ENCODE measurements at places on chromosomes 2 and 18.

DNA sequence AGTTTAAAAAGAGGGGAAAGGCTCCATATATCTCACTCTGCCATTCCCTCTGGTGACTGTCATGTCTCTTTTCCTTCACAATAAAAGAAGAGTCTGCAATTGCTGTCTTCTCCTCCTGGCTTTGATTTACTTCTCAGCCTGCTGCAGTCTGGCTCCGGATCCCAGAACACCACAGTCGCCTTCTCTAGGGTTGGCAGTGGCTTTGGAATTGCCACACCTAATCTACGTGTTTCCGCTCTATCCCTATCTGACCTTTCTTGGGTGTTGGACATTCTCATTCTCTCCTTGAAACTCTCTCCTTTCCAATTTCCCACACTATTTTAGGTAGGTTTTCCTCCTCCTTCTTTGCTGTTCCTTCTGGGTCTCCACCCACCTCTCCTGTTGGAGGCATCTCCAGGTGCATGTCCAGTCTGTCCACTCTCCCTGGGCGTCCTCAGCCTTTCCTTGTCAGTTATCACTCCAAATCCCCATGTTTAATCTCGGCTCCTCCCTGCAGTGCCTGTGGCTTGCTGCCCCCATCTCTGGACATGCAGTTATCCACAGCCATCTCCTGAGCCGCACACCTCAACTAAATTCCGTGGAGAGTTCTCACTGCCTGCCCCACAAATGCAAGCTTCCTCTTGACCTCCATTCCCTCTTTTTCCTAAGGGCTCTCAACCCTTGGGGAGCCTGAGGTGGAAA is 112.8 kb downstream of the KCTD1 start:
- DNase-seq: no peak

DNA sequence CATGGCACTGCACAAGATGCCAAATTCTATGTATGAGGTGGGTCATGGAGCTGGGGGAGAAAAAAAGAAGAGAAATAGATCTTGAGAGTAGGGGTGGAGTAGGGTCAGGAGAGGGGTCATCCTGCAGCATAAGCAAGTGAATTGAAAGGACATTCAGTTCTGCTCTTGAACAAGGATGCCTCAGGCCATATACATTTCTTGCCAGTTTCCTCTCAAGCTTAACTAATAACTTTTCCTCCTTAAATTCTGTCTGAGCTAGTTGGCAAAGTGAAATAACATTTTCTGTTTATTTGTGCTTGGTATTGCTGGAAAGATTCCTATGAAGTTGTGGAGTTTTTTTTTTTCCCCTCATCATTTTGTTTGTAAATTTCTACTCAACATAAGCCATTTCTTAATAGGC is 99.0 kb upstream of the LTBP1 start:
- DNase-seq: no peak

- no peak for DNase-seq
These were observed 61.4 kb upstream of the TFCP2L1 start for GRCh38 chr2:121346407-121346806.

GRCh38 chr2:38155-38554 is 8.2 kb downstream of the FAM110C start:
- no peak for DNase-seq

GRCh38 chr18:47736376-47737140 is 193.9 kb downstream of the SMAD2 start:
- DNase-seq: no peak

GRCh38 chr2:168726375-168726774 is 76.1 kb upstream of the NOSTRIN start:
- no peak for DNase-seq

GRCh38 chr18:26407736-26408601 is 140.4 kb downstream of the KCTD1 start:
- DNase-seq: no peak

DNA sequence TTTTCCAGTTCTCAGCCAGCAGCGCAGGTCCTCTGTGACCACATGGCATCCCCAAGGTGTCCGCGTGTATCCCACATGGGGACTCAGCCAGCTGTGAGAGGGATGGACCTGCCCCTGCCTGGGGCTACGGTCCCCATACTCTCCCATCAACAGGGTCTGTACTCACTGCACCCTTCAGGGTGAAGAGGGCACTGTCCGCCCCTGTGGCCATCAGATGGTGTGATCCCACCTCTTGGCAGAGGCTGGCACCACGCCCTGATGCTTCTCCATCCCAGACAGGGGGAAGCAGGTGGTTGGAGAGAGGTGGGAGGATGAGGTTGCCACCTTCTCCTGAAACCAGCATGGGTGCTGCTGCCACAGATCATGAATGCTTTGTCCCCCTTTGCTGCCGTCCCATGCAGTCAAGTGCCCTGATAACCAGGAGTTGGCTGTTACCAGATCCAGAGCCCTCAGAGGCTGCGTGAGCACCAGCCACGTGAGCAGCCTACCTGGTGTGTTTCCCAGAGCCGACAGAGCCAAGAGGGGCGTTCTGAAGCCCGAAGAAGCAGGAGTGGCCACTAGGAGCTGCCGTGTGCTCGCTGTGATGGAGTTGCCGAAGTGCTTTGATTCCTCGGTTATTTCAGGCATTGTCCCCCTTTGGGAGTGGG is 93.9 kb downstream of the SH3RF3 start:
- no peak for DNase-seq

DNA sequence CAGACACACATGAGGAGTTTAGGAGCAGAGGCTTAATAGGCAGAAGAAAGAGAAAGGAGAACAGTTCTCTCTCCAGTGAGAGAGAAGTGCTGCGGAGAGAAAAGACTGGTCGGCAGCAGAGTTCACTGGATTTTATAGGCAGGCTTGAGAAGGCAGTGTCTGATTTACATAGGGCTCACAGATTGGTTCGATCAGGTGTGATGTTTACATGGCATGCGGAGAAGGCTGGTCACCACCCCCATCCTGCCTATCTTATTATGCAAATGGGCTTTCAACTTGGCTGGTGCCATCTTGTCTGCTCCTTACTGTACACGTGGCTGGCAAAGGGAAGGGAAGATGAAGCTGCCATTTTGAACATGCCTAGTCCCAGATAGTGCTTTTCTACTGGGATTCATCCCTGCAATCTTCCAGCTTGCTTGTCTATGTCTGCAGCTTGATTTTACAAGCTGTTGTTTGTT is 113.4 kb downstream of the AP1S3 start:
- no peak for DNase-seq

DNA sequence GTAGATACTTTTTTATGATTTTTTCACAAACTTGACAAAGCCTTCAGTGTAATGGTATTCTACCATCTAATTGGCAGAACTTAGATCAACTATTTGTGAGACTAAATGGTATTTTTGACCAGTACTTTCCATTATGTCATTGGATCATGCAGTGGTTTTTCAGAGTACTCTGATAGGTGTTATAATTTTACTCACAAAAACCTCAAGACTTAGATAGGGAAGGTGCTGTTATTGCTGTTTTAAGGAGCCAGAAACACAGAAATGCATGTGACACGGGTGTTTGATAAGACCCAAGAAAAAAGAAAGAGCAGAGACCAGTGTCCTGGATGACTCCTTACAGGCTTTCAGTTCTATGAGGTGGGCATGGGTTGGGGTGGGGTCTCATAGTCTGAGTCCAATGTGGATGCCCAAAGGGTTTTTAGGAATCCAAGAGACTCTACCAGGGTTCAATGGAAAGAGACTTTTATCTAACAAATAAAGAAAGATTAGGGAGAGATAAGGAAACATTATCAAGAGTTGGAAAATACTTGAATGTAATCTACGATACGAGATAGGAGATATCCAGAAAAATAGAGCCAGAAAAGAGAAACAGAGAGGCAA is 31.3 kb downstream of the SP140 start:
- DNase-seq: no peak

DNA sequence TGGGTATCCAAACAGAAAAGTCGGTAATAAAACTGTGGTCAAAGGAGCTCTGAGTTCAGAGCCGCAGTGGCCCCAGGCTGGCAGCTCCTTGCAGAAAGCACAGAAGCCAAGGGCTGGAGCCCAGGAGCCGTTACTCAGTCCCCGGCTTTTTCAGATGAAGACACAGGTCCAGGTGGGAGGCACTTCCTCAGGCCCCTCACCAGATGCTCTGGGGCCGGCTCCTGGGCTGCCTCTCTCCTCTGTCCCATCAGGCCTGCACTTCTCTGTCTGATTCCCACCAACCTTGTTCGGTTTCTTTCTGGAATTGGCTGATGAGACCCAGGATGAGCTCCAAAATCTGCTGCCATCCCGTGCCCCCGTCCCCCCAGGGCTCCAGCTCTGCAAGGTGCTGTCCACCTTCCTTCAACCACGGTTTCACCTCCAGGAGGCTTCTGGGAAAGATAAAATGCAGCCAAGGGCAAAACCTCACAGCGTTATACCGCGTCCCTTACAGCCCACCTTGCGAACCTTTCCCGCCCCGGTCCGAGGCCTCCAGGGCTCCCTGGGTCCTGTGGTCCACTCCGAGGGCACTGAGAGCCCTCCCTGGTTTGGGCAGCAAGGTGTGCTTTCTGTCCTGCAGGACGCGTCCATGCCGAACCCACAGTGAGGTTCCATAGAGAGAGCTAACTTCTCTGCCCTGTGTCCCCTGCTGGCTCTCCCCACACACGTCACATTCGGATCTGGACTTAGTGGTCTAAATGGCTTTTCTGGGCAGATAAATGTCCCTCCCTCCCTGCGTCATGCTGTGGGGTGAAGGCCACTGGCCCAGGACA is 102.9 kb downstream of the TPO start:
- no peak for DNase-seq

DNA sequence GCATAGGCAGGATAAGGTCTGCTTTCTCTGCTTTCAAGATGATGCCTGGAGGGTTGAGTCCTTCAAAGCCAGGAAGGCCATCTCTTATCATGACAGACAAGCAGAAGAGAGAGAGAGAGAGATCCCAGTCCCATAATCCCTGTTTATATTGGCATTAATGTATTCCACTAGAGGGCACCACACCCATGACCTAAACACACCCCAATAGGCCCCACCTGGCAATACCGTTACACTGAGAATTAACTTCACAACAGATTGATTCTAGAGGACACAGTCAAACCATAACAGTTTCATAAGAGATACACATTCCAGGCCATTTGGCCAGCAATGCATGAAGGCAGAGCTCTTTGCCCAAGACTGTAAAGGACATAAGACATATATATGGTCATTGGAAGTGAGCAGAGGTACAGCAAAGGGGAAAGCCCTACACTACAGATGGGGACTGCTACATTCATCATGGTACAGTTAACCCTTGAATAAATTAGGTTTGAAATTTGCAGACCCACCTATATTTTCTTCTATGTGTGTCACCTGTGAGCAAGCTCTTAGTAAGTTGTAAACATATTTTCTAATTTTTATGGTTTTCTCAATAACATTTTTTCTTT is 1516.1 kb downstream of the RPIA start:
- DNase-seq: peak; percentile 1

GRCh38 chr2:159106109-159106508 is 137.7 kb downstream of the TANC1 start:
- peak; percentile 84 for DNase-seq

GRCh38 chr2:11411768-11412448 is 54.1 kb downstream of the E2F6 start:
- peak; percentile 60 for DNase-seq

- DNase-seq: peak; percentile 69
These were observed 338.3 kb downstream of the GULP1 start for GRCh38 chr2:188629753-188630527.

- no peak for DNase-seq
These were observed 719.5 kb downstream of the DPP10 start for GRCh38 chr2:115161771-115162493.

GRCh38 chr2:53633441-53633840 is 134.2 kb upstream of the CHAC2 start:
- DNase-seq: peak; percentile 67

DNA sequence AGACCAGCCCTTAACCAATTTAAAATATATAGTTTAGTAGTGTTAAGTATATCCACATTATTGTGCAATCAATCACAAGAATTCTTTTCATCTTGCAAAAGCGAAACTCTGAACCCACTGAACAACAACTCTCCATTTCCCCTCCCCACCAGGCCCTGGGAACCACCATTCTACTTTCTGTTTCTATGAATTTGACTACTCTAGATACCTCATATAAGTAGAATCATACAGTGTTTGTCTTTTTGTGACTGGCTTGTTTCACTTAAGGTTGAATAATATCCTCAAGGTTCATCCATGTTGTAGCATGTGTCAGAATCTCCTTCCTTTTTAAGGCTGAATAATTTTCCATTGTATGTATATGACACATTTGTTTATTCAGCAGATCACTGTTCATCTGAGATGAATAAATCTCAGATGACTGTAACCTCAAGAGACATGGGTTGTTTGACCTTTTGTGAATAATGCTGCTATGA is 8.1 kb upstream of the SOS1 start:
- no peak for DNase-seq

DNA sequence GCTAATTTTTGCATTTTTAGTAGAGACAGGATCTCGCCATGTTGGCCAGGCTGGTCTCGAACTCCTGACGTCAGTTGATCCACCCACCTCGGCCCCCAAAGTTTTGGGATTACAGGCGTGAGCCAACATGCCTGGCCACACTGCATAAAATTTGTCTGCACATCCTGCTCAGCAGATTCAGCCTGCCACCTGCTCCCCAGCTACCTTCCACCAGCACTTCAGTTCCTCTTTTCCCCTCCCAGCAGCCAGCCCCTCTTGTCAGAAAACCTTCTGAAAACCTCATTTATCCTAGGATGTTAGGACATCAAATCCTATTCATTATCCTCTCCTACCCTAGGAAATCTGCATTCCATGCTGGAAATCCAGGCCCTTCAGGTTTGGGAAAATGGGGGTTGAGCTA is 99.4 kb upstream of the STPG4 start:
- DNase-seq: no peak

DNA sequence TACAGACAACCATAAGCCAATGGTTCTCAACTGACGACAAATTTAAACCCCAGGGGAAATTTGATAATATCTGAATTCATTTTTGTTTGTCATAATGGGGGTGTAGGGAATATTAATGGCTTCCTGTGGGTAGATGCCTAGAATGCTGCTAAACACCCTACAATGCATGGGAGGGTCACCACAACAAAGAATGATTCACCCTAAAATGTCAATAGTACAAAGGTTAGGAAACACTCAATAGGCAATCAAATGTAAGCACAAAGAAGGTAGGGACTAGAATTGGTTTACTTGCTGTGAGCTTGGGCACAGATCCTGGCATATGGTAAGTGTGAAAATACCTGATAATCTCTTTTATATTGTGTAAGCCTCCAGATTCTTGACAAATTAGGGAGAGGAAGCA is 20.1 kb upstream of the FANCL start:
- DNase-seq: no peak

- DNase-seq: no peak
These were observed 6.2 kb downstream of the GLI2 start for GRCh38 chr2:120741571-120742561.

Data from fibroblast of skin of scalp (primary cell).